ENCODE measurements at places on chromosomes 5 and 9.

GRCh38 chr5:55604611-55605067 is 69.9 kb upstream of the PLPP1 start:
- no peak for DNase-seq

DNA sequence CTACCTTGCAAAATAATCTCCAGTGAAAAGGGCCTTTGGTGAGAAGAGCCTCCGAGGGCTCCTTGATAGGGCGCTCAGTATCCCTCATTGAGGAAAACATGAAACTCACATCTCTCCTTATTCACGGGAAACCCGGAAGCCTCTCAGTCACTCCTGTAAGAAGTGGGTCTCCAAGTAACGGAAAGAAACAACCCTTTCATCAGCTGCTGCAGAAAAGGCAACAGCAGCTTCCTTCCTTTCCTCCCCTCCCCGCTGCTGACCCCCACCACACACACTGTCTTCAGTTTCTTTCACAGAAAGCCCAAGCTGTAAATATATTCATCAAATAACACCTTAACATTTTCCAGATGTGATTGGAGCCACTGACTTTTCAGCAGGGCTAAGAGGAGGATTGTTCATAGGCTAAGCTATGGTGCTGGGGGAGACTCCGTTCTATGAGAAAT is 81.4 kb downstream of the C9orf152 start:
- DNase-seq, result no peak

- DNase-seq, result no peak
Measured at GRCh38 chr5:161544350-161544765, 2.2 kb downstream of the GABRB2 start.

- DNase-seq, result no peak
Measured at GRCh38 chr9:87494970-87495471, 2.6 kb upstream of the DAPK1 start.

GRCh38 chr5:137113161-137113560 is 386.0 kb downstream of the SPOCK1 start:
- no peak for DNase-seq

- DNase-seq, result no peak
Measured at GRCh38 chr9:112863214-112863613, 27.5 kb downstream of the SLC46A2 start.

DNA sequence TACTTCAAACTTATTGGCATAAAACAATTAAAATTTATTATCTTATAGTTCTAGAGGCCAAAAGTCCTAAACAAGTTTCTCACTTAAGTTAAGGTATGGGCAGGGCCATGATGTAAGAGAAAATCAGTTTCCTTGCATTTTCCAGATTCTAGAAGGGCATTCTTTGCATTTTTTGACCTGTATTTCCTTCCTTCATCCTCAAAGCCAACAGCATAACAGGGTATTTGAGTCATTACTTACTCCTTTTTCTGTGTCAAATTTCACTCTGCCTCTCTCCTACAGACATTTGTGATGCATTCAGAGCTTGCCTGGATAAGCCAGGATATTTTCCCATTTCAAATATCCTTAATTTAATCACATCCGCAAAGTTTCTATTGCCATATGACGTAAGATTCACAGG is 1499.0 kb downstream of the EFNA5 start:
- no peak for DNase-seq

- DNase-seq, result no peak
Measured at GRCh38 chr5:673161-673830, 19.9 kb downstream of the TPPP start.

DNA sequence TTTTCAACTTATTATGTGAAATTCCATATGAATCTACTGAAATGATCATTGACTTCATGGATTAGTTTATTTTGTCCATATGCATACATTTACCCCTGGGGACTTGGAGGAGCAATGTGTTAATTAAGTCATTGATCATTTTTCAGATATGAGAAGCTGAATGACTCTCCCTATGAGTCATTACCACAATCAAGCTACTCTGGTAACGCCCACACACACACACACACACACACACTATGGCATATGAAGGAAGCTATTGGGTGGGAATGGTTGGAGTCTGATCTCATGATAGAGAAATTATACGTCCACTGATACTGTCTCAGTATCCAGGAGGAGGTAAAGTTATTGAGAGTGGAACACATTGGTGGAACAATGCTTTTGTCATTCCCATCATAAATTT is 528.9 kb downstream of the AGTPBP1 start:
- DNase-seq, result no peak

- DNase-seq, result no peak
Measured at GRCh38 chr9:6827439-6828145, 69.8 kb downstream of the KDM4C start.

GRCh38 chr5:170365831-170366230 is 23.3 kb downstream of the KCNMB1 start:
- no peak for DNase-seq

DNA sequence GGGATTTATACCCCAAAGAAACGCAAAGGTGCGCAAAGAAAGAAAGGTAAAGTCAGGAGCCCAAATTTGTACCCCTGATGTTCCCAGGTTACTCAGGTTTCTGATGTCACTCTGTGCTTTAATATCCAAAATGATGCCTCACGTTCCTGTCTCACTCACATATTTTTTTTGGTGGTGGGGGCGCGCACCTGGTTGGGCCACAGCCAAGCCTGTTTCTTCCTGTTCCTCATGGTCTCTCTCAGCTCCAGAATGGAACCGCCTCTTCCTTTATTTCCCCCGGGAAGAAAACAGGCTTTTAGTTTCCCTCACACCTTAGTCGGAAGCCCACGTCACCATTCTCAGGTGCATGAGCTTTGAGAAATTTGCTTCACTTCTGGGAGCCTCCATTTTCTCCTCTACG is 118.3 kb upstream of the BOD1 start:
- no peak for DNase-seq

Measured in stimulated activated CD8-positive, alpha-beta memory T cell treated with anti-CD3 and anti-CD28 coated beads, Interleukin-2, amount 100 ng/mL, for 1 hour (primary cell).